ENCODE measurements at places on chromosomes 5 and 9. TPM values are rescaled to one million over a fixed set of nuclear protein-coding genes. Genes with fewer than 3 reads are reported as not detected.

Gene GRM6
- not detected for polyA plus RNA-seq

Gene ANKRD31
- 0.01 TPM for polyA plus RNA-seq

Gene ARID3C
- polyA plus RNA-seq = not detected

DNA sequence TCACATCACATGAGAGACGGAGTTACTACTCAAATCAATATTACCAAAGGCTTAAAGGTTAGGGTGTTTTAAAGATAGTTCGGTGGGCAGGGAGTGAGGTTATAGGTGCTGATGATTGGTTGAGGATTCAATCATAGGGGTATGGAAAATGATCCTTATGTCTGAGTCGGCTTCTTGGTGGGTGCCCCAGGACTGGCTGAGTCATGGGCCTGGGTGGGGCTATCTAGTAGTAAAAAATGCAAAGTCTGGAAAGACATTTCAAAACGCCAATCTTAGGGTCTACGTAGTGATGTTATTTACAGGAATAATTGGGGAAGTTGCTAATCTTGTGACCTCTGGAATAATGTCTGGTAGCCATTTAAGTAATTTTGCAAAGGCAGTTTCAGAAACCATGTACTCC lies 15.2 kb upstream of the SPIN1 start:
- no peaks in the 10 kb centered on the region for H3K27me3 ChIP-seq
- H3K4me1 ChIP-seq = no peaks in the 10 kb centered on the region
- no peak overlapping the region for H3K4me3 ChIP-seq
- H3K36me3 ChIP-seq = no peaks in the 10 kb centered on the region
- H3K27ac ChIP-seq = no peak overlapping the region
- DNase-seq = no peak

GRCh38 chr5:109898269-109899162 lies 208.8 kb downstream of the MAN2A1 start:
- H3K27me3 ChIP-seq = no peaks in the 10 kb centered on the region
- no peak overlapping the region for H3K4me3 ChIP-seq
- no peaks in the 10 kb centered on the region for H3K36me3 ChIP-seq
- no peak for DNase-seq

GRCh38 chr9:117828466-117828865 lies 124.3 kb downstream of the TLR4 start:
- H3K27ac ChIP-seq = no peak overlapping the region
- no peaks in the 10 kb centered on the region for H3K27me3 ChIP-seq
- no peak for DNase-seq

DNA sequence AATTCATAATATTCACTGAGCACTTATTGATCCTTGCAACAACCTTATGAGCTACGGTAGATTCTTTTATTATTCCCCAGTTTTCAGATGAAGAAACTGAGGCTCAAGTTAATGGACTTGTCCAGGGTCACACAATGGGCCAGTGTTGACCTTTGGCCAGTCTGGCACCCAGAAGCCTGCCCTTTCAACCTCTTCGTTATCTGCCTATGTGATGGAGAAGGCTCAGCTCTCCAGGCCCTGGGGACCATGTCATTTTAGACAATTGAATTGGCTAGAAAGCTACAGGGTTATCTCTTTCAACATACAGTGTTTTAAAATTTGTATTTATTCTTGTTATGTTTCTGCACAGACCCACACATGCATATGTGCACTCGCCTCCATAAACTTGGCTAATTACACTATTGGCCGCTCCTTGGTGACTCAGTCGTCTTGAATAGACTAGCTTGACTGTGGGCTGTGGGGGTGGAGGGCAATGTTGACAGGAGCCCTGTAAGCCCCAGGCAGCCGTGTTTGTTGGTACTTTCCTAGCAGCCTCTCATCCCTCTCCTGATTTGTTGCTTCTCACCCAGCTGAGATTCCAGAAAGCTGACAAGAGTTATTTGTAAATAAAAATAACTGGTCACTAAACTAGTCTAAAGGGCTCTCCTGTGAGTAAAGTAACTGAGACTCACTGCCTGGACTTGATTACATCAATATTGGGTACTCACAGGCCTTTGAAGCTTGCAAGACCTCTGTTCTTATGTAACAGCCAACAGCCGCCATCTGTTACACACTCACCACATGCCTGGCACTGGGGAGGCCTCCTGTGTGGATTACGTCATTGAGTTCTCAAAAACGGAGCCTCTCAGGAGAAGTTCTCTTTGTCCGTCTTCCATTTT lies 8.5 kb upstream of the ANGPTL2 start:
- H3K36me3 ChIP-seq = no peaks in the 10 kb centered on the region
- H3K4me1 ChIP-seq = peaks cover 49% of the 10 kb centered on the region
- no peak overlapping the region for H3K27ac ChIP-seq
- DNase-seq = peak; percentile 40

- no peak for DNase-seq
- H3K27ac ChIP-seq = no peak overlapping the region
- no peaks in the 10 kb centered on the region for H3K27me3 ChIP-seq
These were observed 352.2 kb downstream of the SLIT3 start for GRCh38 chr5:168948746-168949145.

DNA sequence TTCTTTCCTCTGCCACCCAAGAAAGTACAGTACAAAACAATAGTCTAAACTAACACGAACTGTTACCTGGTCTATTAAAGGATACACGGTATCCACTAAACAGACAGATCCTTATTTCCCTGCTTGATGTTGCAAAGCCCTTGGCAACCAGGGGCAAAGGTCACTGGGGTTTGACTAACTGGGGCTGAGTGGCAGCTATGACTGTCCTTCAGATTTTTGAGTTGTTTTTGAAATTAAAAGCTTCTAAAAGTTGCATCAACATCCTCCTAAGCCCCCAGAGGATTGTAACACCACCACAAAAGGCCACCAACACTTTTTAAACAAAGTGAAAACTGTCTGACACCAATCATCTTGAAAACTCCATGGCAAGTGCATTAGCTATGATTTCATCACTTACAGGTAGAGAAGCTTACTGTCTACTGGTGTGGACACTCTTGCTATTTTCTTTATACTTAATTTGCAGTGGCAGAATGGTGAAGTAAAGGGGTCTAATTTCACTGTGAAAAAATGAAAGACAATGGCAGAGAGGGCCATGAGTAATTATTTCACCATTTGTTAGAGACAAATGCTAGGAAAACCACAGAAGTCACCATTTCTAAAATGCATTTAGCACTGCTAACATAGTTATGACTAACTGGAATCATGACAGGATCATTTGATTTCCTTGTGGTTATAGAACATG lies 292.4 kb downstream of the EFNA5 start:
- no peaks in the 10 kb centered on the region for H3K27me3 ChIP-seq
- no peaks in the 10 kb centered on the region for H3K36me3 ChIP-seq
- no peak overlapping the region for H3K4me3 ChIP-seq
- peaks cover 8% of the 10 kb centered on the region for H3K4me1 ChIP-seq
- DNase-seq = peak; percentile 23

DNA sequence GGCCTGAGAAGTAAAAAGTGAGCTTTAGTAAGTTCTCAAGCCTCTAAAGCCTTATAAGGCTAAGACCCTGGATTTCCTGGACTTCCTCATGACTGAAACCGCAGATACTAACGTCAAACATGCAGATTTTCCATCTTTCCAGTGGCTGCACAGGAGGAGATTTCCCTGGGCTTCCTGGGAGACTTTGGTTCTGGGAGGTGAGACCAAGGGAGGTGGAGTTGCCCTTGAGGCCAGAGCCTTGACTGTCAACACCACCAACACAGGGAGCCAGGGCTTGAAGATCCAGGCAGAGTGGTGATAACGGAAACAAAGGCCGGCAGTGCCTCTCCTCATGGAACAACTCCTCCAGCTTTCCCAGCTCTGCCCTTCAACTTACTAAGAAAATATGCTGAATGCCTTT lies 144.7 kb upstream of the LRRTM2 start:
- no peak overlapping the region for H3K4me3 ChIP-seq
- no peak overlapping the region for H3K27ac ChIP-seq
- peaks cover 3% of the 10 kb centered on the region for H3K36me3 ChIP-seq
- no peak for DNase-seq
- H3K27me3 ChIP-seq = no peaks in the 10 kb centered on the region

DNA sequence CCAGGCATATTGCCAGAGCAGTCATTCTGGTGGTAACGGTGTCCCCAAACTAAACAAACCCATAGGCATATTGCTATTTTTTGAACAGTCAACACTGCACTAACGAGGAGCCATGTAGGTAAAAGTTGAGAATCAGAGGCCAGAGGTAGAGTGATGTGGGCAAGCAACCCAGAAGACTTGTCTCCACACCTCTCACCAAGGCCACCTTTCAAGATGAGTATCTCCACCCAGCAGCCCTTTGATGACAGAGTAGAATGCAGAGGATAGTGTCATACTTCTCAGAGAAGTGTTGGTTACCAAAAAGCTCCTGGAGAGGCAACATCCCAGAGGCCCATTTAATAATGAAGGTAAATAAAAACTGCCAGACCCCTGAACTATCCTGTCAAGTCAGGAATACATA lies 63.9 kb downstream of the FCHO2 start:
- no peak overlapping the region for H3K4me3 ChIP-seq
- no peaks in the 10 kb centered on the region for H3K27me3 ChIP-seq
- DNase-seq = no peak
- H3K4me1 ChIP-seq = peaks cover 24% of the 10 kb centered on the region
- H3K27ac ChIP-seq = no peak overlapping the region

- H3K4me3 ChIP-seq = no peak overlapping the region
- H3K27ac ChIP-seq = no peak overlapping the region
- H3K36me3 ChIP-seq = no peaks in the 10 kb centered on the region
- peaks cover 1% of the 10 kb centered on the region for H3K27me3 ChIP-seq
These were observed 355.7 kb downstream of the ARHGEF28 start for GRCh38 chr5:73981704-73982103.
